ENCODE measurements at places on chromosomes 12 and 14.

GRCh38 chr14:93989939-93990338 lies 7.2 kb upstream of the CCDC197 start:
- no peak for DNase-seq

DNA sequence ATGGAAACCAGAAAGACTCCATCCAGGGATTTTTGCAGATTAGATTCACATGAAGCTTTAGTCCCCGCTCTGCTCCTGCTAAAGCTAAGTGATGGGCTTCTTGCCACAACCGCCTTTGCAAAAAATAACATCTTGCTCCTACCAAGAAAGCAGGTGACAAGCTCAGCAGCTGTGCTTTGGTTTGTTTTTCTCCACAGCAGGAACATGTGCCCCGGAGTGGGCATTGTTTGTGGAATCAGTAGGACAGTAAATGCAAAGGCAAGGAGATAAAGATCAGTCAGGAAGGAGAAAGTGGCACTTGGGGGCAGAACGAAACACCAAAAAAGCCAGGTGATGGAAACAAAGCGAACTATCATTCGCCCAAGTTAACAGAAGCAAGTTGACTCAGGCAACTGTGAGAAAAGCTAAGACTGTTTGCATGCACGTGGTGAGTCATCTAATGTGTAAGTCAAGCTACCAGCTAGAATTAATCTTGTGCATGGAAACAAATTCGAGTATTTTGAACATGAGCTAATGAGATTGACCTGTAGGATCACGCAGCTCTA lies 165.5 kb upstream of the PLXNC1 start:
- DNase-seq = peak; percentile 66

DNA sequence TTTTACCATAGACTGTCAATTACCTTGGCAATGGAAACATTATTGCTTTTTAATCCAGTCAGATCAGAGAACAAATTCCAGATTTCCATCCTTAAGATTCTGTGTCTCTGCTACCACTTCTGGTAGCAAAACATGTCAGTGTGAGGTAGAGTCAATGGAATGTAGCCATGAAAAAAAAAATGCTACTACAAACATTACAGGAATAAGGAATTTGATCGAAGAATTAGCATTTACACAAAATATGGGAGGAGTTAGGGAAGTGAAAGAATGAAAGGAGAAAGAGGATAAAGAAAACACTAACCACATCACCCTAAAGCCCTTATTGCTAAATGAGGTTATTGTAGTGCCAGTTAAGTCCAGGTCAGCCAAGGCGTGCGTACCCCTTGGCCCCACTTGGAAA lies 9.2 kb downstream of the MED21 start:
- DNase-seq = no peak

DNA sequence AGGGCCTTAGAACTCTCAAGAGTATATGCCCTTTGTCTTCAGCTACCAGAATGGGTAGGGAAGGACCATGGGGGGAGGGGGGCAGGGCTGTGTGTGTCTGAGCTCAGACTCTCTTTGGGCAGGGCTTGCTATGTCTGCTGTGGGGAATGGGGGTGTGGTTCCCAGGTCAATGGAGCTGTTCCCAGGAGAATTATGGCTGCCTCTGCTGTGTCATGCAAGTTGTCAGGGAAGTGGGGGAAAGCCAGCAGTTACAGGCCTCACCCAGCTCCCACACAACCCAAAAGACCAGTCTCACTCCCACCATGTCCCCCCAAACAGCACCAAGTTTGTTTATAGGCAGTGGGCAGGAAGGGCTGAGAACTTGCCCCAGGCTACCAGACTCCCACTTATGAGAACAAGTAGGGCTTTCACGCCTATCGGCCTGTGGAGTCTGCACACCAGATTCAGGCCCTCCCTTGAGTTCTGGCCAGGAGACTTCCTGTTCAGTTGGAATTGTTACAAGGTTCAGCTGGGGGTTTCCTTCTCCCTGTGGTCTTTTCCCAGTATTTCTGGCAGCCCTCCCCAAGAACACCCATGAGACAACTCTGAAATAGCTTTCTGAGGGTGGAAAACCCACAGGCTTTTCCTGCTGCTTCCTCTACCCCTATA lies 6.1 kb upstream of the SERPINA11 start:
- no peak for DNase-seq

- DNase-seq = no peak
These were observed 183.7 kb upstream of the TMEM132C start for GRCh38 chr12:128083132-128083729.

DNA sequence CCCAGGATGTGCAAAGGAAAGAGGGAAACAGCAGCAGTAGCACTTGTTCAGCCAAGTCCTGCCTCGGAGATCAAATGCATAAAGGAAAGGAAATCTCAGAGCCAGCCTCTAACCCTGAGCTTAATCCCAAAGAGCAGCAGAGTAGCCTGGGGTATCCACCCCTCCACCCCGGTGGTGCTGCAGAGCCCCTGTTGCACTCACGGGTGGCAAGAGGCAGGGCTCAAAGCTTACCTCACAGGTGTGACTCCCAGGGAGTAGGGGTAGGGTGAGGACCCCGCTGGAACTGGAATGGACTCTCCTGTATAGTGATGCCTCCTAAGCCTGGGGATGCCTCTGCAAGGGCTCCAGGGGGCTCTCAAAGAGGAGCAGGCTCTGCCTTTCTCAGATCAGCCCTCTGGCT lies 211.1 kb downstream of the CACNA1C start:
- no peak for DNase-seq
